ENCODE measurements at places on chromosomes 1 and 21. TPM values are rescaled to one million over a fixed set of nuclear protein-coding genes. Genes with fewer than 3 reads are reported as not detected.

DNA sequence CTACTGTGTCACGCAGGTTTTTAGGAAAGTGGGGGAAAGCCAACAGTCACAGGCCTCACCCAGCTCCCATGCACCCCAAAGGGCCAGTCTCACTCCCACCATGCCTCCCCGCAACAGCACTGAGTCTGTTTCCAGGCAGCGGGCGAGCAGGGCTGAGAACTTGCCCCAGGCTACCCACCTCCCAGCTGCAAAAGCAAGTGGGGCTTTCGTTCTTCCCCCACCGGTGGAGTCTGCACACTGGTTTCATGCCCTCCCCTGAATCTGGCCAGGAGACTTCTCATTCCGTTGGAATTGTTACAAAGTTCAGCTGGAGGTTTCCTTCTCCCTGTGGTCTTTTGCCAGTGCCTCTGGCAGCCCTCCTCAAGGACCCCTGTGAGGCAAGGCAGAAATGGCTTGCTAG lies 53.6 kb upstream of the KCNJ15 start:
- no peak for DNase-seq

DNA sequence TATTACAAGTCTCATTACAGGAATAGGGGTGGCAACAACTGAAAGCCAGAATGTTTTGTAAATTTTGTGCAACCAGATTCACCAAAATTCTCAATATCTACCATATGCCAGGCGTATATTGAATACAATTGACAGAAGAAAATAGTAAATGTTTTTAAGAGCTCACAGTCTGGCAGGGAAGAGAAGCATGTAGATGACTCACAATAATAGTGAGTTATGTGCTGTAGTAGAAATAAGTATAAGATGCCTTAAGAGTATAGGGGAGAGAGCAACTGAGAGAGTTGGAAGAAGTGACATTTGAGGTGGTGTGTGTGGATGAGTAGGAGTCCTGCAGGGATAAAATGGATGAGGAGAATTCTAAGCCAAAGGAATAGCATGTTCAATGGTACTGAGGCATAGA lies 170.5 kb upstream of the FGGY start:
- DNase-seq, result no peak

GRCh38 chr1:53366901-53367502 lies 39.1 kb upstream of the LRP8 start:
- no peak for DNase-seq

DNA sequence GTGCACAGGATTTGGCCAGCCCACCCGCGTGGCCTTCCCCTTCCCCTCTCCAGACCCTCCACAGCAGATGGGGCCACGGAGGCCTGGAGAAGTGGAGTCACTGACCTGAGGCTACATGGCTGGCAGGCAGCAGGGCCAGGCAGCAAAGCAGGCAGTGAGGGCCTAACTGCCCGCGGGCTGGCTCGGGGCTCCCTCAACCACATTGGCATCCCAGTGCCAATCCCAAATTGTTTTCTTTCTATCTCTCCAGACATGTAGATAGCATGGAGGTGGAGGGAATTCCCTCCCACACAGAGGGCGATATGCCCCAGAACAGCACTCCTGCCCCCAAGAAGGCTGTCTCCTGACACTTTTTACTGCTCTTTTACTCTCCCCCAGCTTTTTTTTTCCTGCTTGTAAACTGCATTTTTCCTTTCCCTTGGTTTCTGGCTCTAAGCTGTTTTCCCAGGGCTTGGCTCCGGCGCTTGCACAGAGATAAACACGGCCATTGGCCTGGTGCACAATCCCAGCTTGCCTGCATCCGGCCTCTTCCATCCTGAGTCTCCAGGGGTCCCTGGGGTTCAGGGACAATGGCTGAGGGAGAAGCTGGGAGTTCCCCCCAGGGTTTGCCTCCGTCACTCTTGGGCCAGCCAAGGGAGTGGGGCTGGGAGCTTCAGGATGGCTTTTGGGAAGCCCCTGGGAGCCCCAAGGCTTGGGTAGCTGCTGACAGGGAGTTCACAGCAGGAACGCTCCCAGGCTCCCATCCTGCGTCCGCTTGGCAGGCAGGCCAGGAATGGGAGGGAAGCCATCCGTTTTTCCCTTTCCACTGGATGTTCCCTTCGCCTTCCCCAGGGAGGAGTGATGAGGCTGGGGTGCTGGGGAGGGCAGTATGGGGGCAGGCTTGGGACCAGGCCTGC lies 7.0 kb downstream of the EPHX1 start:
- no peak for DNase-seq

GRCh38 chr1:1091344-1092148 lies 17.4 kb upstream of the RNF223 start:
- no peak for DNase-seq

DNA sequence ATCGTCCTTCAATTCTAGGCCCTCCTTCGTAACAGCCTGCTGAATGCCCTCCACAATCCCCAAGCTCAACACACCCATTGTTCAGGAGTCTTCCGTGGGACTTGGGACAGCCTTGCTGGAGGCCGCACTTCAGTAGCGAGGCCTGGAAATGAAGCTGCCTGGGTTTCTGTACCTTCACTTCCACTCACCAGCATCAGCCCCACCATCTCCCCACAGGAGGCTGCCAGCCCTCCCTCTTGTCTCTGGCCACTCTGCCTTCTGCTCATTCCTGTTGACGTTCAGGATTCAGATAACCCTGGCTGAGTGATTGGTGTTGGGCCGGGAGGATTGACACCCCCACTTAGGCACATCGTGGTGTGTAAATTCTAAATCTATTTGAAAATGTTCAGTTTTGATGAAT lies 23.4 kb upstream of the CSF1 start:
- DNase-seq, result no peak

DNA sequence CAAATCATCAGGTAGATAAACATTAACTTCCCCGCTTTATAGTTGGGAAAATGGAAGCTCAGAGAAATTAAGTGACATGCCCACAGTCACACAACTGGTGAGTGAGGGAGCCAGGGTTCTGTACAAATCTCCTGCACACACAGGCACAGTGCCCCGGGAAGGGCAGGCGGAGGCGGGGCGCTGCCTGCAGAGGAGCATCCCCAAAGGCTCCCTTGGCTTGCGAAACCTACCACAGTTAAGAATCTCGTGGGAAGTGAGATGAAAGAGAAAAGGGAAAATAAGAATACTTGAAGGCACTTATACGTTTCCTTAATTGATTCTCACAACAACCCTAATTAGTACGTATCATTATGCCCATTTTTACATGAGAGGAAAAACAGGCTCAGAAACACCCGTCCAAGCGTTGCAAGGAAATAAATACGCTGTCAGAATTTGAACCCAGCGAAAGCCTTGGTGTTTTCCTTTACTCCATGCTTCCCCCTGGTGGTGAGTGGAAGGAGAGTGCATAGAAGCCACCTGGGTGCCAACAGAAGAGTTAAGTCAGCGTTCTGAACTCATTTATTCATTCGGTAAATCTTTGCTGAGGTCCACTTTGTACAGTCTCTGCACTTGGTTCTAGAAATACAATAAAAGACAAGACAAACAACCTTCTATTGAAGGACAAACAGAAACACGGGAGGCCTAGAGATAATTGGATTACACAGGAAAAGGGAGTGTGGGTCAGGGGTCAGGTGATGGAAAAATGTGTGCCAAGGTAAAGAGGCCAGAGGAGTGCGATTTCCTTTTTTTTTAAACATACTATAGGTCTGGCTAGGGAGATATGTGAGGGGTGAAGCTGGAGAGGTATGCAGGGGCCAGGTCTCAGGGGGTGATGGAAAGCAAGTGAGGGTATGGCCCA lies 28.4 kb downstream of the ACP6 start:
- DNase-seq, result peak; percentile 27

Gene ACTA1
- total RNA-seq, result 2.5 TPM

GRCh38 chr21:45313015-45313414 lies 25.3 kb upstream of the POFUT2 start:
- no peak for DNase-seq

DNA sequence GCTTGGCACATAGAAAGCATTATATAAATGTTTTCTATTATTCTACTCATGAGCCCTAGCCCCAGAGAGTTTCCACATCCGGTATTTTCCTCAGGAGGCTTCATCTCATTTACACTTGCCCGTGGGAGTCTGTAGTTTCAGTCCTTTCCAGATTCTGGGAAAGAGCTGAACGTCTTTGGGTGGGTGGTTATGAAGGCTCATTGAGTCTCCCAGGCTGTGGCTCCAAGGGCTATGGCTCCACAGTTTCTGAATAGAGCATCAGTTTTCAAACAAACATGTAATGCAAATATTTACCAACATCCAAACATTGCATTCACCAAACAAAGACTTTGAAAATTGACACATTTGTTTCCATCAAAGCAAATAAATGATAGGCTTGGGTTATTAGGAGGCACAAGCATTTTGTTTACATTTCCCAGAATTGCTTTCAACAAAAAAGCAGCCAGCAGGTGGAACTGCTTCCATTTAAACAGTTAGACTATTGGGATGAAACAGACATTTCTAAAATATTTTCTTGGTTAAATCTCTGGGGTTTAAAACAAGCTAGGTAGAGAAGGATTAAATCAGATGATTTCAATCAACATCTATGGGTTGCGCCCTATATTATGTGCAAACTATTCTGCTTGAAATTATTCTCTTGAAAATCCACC lies 1.3 kb upstream of the LEMD1 start:
- DNase-seq, result no peak

Gene CASQ1
- total RNA-seq, result not detected

Gene ASCL5
- total RNA-seq, result 0.26 TPM

- DNase-seq, result no peak
Measured at GRCh38 chr1:48864913-48865312, 88.2 kb upstream of the BEND5 start.

Gene TSPAN2
- 27.2 TPM for total RNA-seq

- DNase-seq, result no peak
Measured at GRCh38 chr1:38456531-38456876, 403.1 kb downstream of the RRAGC start.

Gene TARS2
- 28.4 TPM for total RNA-seq

GRCh38 chr1:96746440-96747420 lies 25.1 kb downstream of the PTBP2 start:
- DNase-seq, result no peak

DNA sequence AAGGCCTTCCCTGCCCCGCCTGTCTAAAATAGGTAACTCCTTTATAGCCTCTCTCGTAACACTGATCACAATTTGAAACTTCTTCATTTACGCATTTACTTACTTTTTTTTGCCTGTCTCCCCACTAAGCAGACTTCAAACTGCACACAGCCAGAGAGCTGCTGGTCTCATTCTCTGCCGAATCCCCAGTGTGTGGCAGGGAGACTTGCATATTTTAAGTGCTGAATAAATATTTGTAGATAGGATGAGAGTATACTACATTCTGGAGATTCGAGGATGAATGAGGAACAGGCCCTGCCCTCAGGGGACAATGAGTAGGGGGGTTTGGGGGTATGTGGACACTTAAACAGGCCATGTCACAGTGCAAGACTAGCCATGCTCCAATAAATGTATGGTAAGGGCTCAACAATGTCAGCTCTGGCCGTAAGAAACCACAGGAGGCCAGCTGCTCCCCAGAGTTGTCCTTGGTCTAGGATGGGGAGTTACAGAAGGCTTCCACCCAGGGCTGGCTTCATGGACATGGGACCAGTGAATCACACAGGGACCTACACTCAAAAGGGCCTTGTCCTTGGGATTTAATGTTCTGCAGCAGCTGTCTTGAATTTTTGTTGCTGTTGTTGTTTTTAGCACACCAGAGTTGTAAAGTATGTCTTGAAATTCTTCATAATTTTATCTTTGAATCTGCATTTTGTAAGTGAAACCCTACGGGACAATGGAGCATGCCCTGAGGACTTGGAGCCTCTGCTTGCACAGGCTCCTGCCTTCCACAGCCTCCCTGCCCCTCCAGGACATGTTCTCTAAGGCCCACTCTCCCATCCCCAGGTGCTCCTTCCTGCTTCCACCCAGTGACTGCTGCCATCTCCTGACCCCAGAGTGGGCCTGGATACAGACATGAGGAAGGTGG lies 8.5 kb downstream of the DIO1 start:
- no peak for DNase-seq

Gene OR2T2
- total RNA-seq, result not detected

Gene SDCCAG8
- total RNA-seq, result 31.6 TPM

Gene TMEM51
- 14.8 TPM for total RNA-seq

GRCh38 chr1:247204177-247204647 lies 32.4 kb upstream of the ZNF124 start:
- no peak for DNase-seq

Gene PADI6
- not detected for total RNA-seq

- no peak for DNase-seq
Measured at GRCh38 chr1:173403996-173404395, 73.1 kb upstream of the PRDX6 start.

GRCh38 chr1:44807364-44808062 lies 362 bp upstream of the DYNLT4 start:
- DNase-seq, result peak; percentile 63

DNA sequence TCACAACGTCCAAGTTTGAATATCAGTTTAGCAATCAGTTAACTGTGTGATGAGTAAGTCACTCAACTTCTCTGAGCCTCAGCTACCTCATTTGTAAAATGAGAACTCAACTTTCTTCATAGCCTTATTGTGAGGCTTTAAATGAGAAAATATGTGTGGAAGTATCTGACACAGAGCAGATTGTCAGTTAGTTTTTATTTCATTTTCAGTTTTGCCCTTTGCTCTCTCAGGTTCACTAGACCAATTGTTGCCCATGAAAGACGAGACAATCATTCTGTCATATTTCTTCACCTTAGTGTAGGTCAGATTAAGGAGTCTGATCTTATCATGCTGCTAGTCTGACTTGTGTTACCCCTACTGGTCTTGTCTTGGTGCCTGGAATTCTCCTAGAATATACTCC lies 232.8 kb upstream of the PTBP2 start:
- DNase-seq, result no peak

Gene CFHR2
- total RNA-seq, result not detected

Gene CCDC17
- total RNA-seq, result 5.8 TPM

DNA sequence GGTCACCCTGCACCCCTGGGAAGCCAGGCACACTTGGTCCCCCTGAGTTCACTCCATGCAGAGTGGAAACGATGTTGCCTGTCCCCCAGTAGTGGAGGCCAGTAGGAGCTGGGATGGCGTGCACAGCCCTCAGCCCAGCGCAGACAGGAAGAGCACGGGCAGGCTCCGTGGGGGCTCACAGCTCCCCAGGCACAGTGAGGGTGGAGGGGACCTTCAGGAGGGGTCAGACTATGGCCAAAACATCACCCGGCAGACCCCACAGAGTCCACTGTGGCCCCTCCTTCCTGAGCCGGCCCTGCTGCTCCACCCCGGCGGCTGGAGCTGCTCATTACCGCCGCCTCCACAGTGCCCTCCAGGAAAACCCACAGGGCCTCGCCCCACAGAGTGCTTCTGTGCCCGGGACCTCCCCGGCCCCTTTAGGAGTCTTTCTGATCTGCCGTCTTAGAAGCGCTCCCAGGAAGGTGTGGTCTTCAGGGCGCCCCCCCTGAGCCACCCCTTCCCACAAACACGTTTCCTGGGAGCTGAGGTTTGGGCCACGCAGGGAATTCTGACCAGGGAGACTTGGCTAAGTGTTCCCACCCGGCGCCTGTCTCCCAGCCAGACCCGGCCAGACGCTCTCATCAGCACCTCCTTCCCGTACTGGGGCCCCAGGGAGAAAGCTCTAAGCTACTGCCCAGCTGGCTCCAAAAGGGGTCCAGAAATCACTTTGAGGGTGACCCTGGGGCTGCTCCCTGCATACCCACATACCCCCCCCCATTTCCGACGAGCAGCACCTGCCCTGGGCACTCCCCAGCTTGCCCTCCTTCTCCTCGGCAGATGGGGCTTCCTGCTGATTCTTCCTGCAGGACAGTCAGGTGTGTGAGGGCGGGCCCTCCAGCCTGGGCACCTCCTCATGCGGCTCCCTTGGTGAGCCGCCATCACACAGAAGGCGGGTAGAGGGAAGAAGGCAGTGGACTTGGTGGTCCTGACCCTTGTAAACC lies 38.8 kb downstream of the RIPK4 start:
- DNase-seq, result no peak
